Myocyte (in vitro differentiated cells): ENCODE measurements at places on chromosomes 1 and 21.

DNA sequence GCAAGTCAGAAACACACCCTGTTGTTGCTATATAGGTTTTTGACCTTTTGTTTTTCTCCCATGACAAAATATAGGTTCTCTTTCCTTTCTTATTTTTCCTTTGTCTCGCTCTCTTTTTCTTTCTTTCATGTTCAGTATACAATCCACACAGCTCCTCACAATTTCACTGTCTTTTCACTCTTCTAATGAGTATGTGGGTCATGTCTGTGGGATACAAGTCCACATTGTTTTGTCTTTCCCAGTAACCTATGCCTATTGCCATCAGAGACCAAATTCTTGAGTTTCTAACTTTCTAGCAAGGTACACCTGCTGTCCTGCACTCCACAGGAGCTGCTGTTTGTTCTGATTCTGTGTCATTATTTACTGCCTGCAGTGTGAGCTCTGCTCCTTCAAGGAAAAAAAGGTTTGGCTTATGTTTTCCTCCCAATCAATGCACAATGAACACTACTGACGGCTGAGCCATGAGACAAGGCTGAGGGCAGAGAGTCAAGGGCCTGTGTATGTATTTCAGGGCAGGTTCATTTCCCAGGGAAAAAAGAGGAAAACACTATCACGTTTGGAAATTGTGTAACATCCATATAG is 453.8 kb downstream of the NEGR1 start:
- no peak for DNase-seq

DNA sequence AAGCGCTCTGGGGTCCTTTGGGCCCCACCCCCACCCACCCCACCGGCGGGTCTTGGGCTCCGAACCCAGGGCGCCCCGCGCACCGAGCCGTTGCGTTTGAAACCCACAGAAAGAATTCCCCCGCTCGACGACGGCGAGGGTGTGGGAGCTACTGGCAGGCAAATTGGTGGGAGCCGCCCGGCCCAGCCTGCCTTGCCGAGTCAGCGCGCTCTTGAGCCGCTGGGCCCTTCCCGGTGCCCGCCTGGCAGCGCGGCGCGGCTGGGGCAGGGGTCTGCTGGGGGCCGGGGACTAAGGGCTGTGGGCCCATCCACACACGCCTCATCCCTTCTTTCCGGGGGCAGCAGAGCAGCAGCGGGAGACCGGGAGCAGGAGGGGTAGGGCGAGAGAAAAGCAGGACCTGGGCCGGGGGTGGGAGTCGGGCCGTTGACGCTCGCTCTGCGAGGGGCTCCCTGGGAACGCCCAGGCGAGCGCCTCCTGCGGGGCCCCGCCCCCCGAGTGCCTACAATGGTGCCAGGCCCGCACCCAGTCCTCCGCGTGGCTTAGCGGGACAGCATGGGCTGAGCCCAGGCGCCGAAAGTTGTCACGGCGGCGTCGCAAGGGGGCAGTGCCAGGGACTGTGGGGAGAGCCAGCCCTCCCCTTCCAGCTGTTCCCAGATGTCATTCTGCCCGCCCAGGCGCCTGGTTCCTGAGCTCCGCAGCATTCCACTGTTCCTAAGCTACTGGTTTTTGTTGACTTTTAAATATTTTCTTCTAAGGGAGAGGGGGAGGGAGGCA is at the start of gene C1orf94:
C1orf94 (plus strand) TSS at position 78 of the 774 bp plus-strand sequence. CDS start 883 bp downstream, outside the sequence.
- DNase-seq = no peak

DNA sequence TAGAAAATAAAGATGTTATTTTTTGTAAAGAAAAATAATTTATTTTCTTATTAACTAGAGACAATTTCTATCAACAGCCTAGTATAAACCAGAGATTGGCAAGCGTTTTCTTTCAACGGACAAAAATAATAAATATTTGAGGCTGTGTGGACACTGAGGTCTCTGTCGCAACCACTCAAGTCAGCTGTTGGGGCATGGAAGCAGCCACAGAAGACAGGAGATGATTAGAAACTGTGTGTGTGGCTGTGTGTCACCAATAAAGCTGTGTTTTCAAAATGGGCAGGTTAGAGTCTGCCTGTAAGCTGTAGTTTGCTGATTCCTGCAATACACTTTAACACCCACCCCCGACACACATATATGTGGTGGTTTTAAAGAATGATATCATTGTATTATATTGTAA is 200.6 kb upstream of the HMCN1 start:
- peak; percentile 77 for DNase-seq

DNA sequence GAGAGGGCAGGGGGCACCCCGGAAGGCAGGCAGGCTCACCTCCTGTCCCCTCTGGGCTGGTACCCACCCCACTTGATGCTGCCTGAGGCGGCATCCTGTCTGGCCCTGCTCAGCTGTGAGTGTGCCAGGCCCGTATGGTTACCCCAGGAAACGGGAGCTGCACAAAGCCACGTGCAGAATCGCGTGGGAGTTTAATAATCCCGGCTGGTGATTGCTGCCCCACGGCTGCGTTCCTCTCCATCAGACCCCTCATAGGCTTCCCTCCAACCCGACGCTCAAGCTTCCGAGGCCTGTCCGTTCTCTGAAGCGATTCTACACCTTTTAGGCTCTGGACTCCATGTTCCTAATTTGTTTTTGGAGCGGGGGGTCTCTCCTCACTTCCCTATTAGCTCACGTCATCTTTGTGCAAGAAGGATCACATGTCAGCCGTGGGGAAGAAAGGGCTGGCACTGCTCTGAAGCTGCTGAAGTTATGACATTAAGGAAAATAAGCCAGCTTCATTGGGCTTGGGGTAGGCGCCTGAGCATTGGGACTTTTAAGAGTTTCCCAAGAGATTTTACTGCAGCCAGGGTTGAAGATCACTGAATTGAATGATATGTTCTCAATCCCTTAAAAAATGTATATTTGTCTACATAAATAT is 1.1 kb upstream of the B3GALT5 start:
- no peak for DNase-seq

DNA sequence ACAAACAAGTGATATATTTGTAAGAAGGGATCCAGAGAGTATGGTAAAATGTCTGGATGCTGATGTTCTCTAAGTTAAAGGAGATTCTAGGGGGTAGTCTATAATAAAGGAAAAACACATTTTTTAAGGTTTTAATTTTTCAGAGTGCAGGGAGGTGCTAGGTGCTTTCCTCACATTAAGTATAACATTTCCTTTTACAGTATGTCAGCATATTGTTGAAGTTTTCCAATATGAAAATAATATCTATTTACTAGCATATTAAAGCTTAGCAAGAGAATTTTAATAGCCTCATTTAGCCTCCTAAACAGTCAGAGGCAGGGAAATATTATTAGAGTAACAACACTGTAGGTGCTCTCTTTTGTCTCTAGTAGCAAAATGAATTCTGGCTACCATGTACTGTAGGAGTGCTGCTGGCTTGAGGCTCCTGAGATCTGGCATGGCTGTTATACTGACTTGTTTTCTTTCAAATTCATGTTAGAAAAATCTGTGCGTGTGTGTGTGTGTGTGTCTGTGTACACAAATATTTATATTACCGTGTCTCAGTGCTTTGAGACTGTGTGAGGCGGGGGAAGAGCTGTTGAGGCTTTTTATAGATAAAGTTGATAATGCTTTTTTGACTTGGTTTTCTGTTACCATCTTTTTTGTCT is 71.0 kb downstream of the POU2F1 start:
- DNase-seq = no peak

GRCh38 chr1:165060285-165060793 is 296.2 kb downstream of the LMX1A start:
- no peak for DNase-seq

DNA sequence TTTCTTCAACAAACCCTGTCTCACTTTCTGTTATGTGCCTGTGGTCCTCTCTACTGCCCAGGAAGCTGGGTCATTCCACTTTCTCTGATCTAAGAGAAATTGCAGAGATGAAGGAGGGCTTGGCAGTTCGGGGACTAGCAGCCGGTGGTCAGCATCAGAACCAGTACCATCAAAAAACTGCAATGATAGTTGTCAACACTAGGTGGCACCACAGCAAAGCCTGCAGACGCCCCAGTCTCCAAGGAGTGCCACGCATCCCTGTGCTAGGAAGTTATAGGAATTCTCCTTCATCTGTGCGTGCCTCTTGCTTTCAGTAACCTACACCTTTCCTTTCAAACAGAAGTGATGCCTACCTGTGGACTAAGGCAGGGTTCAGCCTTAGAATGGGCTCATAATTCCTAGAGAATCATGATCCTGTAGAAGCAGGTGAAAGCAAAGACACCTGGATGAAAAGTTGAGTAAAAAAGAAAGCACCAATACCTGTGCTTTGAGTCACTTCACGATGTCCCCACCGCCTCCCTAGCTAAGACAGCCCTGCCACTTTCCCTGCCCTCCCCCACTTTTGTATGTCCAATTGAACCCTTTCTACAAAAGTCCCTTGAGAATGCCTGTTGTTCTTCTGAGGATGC is 129.2 kb downstream of the ADAMTS1 start:
- DNase-seq = peak; percentile 65

DNA sequence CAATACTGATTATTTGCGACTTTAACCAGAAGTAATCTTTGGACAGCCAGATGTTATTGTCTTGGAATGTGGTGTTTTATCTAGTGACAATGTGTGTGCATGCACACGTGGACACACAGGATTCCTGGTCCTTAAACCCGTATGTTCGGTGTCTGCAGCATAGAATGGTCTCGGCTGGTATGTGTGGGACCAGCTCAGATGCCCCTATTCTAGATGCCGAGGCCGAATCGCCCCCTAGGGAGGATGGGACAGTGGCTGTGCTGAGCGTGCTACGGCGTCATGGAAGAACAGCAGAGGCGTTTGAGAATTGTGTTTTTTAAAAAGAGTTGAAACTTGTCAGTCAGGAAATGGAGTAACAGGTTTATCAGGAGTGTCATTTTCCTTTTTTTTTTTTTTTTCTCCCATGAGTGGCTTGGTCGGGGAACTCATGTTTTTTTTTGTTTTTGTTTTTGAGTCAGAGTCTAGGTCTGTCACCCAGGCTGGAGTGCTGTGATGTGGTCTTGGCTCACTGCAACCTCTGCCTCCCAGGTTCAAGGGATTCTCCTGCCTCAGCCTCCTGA is 30.1 kb downstream of the SKI start:
- no peak for DNase-seq

DNA sequence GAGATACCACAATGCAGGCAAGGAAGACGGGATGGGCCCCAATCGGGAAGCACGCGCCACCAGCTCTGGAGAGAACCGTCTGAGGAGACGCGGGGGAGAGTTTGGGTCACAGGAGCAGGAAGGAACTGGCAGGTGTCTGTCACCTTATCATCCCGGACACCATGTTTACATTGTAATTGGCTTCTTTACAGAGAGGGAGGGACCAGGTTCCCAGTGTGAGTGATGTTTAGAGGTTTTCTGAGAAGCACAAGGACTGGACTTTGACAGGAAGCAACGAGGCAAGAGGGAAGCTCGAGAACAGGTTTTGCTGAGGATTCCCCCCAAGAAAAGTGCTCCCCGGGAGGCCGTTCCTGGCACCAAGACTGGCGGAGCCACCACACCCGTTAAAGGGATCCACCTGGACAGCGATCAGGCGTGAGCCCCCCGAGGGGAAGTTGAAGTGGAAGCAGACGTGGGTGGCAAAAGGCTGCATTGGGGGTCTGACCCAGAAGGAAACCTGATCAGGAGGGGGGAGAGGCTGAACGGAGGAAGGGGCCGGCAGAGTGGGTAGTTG is 957 bp downstream of the EPS15 start:
- DNase-seq = peak; percentile 39

- no peak for DNase-seq
Observed at GRCh38 chr1:156700736-156701531, 4.4 kb downstream of the CRABP2 start.

GRCh38 chr1:96721053-96721415 is 550 bp upstream of the PTBP2 start:
- no peak for DNase-seq

GRCh38 chr1:226109829-226110248 is 47.3 kb downstream of the H3-3A start:
- DNase-seq = peak; percentile 93

DNA sequence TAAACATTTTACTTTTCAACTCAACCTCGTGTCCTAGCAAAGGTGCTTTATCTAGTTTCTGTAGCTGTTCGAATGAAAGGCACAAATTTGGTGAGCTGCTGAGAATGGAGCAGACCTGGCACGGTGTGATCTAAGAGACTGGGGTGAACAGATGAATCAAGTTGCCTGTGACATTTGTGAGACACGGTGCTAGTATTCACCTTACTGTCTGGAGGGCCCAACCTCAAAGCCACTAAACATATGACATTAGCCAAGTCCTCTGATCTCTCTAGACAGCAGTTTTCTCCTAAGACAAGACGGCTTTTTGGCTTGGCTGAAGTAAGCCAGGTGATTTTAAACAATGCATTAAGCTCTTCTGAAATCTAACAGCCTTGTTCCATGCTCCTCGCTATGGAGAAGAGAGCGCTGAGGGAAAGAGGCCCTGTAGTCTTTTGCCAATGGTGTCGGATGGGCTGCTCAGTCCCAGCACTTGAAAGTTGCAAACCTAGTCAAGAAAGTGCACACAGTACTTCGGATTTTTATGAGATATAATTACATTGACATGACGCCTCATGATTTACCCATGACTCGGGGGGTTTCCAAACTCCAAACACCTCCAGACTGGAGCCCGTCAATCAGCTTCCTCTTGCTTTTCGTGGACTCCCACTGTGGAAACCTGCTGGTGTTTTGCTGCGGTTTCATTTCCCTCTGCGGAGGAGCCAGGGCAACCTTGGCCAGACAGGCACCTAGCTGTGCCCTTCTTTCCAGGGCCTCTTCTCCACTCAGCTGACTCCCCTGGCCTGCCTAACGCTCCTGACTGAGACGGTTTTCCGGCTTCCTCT is 794 bp upstream of the TOR3A start:
- peak; percentile 32 for DNase-seq

GRCh38 chr1:20349971-20350370 is 59.3 kb downstream of the VWA5B1 start:
- DNase-seq = no peak

- DNase-seq = peak; percentile 96
Observed at GRCh38 chr1:31405578-31406245, 7.3 kb upstream of the SERINC2 start.

- no peak for DNase-seq
Observed at GRCh38 chr1:241163363-241163762, 193.6 kb downstream of the RGS7 start.

DNA sequence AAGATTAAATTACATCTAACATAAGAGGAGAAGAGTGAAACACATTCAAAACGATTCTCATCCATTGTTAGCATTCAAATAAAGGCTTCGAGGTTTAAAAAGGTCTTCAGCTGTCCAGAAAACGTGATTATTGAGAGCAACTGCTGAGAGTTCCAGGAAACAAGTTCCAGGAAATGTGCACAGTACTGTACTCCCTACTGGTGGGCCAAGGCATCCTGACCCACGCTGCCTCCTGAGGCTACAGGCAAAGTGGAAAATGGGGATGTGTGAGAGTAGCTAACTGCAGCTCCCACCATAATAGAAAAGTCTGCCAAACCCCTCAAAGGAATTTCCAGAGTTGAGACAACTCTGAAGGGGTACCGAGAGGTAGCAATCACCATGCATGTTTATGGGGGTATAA is 2.0 kb downstream of the VAV3 start:
- DNase-seq = peak; percentile 26

GRCh38 chr1:200304171-200304570 is 105.7 kb downstream of the ZNF281 start:
- DNase-seq = no peak

GRCh38 chr1:226360106-226360746 is 47.7 kb downstream of the PARP1 start:
- no peak for DNase-seq
